ENCODE measurements at places on chromosomes 13 and 19.

DNA sequence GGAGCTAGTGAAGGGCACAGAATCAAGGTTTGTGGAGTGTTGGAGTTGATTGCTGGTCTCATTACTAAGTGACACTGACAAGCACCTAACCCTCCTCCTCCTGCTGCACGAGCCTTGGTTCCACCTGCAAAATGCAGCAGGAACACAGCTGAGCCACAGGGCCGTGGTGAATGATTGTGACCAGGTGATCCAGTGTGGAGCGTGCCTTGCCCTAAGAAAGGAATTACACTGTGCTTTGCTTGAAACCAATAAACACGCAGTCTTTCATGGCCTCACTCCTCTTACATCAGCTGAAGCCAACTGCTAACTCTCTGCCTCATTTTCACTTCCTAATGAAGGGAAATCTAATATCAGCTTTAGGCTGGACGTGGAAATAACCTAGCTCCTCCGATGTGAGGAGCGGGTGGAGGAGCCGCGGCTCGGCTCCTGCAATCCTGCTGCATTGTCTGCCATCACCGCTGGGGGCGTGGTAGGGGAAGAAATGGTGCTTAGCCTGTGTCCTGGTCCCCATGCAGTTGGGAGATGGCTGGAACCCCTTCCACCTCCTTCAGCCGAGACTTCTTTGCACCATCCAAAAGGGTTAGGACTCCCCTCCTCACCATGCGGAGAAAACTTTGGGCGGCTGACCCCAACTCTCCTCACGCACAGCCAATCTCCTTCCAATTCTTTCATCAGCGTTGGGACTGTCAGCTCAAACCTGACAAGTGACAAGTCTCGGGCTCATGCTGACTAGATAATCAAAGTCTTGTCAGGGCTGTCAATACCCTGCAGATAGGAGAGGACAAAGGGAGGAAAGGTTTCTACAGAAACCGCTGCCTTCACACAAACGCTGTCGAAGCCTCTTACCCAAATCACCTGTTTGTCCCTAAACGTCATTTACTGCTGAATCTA is 427.9 kb downstream of the ZNF536 start:
- DNase-seq: peak; percentile 6

DNA sequence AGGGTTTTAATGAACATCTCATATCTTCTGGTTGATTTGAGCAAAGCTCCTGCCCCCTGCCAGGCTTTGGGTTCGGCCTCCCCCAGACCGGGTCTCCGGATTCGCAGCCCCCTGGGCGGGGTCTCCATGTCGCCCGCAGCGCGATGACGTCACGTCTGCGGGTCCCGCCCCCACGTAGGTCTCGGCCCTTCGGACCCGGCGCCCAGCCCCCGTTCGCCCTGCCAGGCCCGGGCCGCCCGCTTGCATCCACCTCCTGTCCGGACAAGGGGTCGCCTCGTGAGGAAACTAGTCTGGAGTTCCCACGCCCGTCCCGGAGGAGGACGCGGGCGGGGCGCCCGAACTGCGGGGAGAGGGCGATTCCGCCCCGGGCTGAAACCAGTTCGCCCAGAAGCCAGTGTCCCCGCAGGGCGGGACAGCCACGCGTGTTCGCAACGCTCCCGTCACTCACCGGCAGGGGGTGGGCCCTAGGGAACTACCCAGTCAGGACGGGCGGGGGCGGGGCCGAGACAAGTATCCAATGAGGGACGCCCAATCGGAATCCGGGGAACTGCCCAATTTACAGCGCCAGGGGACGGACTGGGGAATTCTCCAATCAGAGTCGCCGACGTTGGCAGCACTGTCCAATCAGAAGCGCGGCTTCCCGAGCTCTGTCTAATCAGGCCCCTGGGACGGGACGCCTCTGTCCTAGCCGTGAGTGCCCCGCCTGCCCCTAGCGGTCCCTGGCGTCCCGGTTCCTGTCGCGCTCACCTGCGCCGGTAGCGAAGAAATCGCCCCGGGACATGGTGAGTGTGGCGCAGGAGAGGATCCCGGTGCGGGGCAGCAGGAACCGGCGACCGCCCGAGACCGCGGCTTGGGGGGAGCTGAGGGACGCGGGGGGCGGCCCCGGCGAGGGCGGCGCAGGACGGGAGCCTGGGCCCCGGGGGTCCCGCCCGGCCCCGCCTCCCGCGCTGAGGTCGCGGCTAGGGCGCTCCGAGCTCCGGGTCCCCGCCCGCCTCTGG is at the start of gene ZNF555:
ZNF555 (plus strand) TSS at position 682 of the 998 bp plus-strand sequence; CDS start at position 780, 98 bp downstream.
- DNase-seq: peak; percentile 98

DNA sequence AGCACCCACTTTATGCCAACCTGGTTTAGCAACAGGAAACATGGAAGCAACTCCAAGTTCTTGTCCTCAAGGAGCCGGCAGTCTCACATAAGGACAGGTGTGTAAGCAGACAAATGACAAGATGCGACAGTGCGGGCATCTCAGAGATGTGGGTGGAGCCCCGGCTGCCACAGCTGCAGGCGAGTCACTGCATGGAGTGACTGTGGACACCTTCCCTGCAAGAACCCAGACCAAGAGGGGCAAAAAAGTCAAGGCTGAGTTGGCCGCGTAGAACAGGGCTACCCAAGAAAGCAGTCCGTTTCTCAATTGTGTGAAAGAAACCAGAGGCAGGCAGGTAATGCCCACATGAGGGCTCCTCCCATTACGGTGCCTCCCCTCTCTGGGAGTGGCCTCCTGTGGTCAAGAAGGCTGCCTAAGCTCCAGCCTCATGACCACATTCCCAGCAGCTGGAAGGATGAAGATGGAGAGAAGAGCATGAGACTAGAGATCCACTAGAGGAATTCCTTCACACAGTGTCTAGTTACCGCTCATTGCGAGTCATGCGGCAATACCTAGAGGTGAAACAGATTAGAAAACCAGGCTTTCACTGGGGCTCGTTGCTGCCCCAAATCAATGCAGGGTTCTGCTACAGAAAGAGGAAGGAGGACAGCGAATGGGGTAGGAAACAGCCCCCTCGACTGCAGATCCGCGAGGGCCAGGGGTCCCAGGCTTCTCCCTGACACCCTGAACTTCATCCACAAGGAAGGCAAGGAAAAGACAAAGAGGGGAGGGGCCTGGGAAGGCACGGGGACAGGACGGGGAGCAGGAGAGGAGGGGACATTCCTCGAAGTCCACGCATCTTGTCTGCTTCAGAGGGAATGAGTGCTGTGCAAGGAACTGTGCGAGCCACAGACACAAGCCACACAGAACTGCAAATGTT is 80.2 kb downstream of the SPACA7 start:
- DNase-seq: no peak

- no peak for DNase-seq
Observed at GRCh38 chr13:40269086-40269485, 397.4 kb downstream of the FOXO1 start.

DNA sequence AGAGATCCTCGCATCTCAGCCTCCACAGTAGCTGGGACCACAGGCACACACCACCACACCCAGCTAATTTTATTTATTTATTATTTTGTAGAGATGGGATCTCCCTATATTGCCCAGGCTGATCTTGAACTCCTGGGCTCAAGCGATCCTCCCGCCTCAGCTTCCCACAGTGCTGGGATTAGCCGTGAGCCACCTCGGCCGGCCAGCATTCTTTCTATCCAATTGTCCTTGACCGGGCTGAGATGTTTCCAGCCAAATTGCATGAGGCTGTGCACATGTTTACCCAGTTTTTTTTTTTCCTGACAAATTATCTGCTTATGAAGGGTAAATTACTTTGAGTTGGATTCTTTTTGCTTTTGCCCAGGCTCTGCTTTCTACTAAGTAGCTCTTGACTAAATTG is 28.2 kb downstream of the UNC13A start:
- DNase-seq: no peak
